ENCODE measurements at places on chromosomes 5 and 9.

GRCh38 chr5:179160584-179160983 is 100.4 kb downstream of the ZNF354C start:
- no peak for DNase-seq

DNA sequence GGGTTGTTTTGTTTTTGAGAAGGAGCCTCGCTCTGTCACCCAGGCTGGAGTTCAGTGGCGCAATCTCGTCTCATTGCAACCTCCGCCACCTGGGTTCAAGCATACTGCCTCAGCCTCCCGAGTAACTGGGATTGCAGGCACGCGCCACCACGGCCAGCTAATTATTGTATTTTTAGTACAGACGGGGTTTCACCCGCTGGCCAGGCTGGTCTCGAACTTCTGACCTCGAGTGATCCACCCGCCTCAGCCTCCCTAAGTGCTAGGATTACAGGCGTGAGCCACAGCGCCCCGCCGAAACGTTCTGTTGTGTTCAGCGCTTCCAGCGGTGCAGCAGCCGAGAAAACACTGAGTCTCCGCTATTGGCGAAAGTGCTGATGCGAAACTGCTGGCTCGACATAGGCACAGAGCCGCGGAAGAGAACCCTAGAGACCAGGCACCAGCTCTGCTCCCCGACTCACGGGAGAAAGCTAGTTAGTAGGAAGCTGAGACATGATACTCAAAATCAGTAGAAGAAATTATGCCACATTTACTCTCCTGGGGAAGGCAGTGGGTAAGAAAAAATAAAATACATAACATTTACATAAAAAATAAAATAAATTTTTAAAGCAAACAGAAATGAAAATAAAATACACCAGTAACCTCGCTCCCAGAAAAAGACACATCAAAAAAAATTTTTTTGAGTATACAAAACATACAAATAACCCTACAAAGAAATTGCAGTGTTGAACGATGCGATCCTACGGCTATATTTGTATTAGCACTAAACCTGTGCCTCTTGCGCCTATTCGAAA is 31.6 kb downstream of the ANXA2R start:
- peak; percentile 92 for DNase-seq

DNA sequence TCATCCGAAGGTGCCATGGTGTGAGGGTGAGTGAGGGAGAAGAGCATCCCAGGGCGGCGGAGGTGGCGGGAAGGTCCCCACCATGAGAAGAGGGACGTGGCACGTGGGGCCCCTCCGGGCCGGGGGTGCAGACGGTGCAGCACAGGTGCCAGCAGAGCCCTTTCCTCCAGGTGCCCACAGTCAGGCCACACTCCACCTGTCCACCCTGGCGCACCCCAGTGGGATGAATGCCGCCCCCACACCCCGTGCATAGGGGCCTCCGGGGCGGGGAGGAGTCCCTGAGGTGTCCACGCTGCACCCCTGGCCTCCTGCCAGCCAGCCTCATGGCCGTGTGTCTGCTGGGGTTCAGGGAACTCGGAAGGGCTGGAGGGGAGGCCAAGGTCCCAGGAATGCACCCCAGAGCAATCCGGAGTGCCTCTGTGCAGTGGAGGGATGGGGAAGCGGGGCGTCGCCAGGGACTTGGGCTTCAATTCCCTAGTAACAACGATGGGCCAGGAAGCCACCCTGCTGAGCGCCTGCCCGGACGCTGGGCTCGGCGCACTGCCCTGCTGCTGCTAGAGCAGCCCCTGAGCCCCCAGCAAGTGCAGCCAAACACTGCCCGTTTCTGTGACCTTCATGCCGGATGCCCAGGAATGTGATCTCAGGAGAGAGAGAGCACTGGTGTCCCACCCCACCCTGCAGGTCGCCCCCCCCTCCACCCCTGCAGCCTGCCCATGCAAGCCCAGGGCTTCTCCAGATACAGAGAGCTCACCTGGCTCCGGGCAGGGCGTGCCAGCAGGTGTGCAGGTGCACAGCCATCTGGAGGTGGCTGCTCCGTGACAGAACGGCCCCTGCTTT is 8.8 kb upstream of the NACC2 start:
- DNase-seq, result no peak

DNA sequence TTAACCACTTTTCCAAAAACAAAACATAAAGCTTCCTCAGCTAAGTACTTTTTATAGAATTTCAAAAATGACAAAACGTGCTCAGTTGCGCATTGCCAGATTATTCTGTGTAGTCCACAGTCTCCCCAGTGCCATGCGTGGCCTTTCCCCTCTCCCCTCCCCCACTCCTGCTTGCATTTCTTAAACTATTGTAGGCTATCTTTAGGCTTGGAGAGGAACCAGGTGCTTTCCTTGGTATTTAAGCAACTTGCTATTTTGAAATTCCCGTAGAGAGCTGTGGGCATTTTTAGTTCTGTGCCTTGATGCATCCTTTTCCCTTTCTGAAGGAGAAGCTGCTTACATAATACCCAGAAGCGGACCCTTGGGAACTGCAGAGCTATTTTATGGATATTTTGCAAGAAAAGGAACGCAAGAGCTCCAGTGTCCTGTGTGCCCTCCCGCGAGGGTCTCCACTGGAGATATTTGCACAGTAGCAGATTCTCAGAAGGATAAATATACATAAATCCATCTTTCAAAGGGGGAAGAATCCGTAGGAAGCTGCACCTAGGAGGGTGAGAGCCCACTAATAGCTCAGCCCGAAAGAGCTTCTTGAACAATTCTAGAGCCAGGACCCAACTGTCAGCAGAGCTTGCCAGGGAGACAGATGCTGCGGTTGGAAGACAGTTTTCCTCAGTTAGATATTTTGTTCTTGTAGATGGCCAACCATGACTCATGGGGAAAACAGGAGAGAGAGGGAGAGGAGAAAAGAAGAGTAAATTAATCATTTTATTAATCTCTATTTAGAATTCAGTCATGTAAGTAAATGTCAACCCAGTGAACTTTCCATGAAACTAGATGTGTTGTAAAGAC is 1298.3 kb upstream of the WWC1 start:
- DNase-seq, result no peak

DNA sequence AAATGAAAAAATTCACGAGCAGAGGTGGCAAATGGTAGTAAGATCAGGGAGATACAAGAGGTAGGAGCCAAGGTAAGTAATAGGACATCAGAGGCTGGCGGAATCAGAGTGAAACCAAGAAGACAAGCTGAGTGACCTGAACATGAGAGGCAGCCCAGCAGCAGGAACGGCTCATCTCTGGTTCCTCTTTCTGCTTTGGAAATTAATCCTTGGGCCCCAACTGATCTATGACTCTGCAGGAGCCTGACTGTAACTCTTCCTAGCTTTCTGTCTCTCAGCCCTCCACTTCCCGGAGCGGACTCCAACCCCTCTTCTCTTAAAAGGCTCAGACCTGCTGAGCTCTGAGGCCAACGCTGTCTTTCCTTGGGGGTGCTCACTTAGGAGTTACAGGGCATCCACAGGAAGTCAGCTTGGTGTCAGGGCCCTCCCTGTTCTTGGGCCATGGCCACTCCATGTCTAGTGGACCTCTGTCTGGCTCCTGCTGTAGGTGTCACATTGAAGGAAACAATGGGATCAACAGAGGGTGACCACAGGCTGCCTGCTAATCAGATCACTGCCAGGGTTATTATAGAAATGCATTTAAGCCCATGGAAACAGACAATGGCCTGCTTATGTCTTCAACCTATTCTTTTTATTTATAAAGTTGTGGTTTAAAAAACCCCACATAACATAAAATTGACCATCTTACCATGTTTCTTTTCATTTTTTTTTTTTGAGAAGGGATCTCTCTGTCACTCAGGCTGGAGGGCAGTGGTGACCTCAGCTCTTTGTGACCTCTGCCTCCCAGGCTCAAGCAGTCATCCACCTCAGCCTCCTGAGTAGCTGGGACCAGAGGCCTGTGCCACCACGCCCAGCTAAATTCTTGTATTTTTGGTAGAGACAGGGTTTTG is 22.5 kb upstream of the SHB start:
- no peak for DNase-seq

DNA sequence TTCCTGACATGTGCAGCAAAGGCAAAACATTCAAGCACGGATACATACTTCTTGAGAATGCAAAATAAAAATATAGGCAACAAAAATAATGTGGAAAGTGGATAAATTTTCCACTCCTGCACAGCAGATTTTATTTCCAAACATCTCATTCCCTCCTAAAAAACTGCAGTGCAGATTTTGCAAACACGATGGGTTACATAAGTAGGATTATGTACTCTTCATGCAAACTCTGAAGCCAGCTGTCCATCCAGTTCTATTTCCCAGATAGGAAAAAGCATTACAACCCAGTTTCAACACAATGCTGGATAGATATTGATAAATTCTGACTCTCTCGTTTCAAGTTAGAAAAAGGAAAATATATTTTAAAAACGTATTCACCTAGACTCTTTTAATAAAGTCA is 52.7 kb upstream of the CCNG1 start:
- DNase-seq, result no peak

- no peak for DNase-seq
Observed at GRCh38 chr9:26939955-26940711, 6.9 kb downstream of the PLAA start.
